Mesendoderm (in vitro differentiated cells): ENCODE measurements at places on chromosomes 7 and 10.
A peak's percentile ranks its signal among the peaks of the same experiment; 100 is the strongest.

GRCh38 chr10:123018531-123018930, 9.7 kb downstream of the ACADSB start:
- no peaks in the 10 kb centered on the region for H3K36me3 ChIP-seq
- H3K27me3 ChIP-seq, result no peaks in the 10 kb centered on the region
- no peak for DNase-seq
- no peak overlapping the region for H3K27ac ChIP-seq

GRCh38 chr10:30705625-30706149, 76.1 kb upstream of the LYZL2 start:
- peaks cover 4% of the 10 kb centered on the region for H3K4me1 ChIP-seq
- DNase-seq, result peak; percentile 24
- H3K4me3 ChIP-seq, result no peak overlapping the region
- no peaks in the 10 kb centered on the region for H3K27me3 ChIP-seq
- no peak overlapping the region for H3K27ac ChIP-seq

DNA sequence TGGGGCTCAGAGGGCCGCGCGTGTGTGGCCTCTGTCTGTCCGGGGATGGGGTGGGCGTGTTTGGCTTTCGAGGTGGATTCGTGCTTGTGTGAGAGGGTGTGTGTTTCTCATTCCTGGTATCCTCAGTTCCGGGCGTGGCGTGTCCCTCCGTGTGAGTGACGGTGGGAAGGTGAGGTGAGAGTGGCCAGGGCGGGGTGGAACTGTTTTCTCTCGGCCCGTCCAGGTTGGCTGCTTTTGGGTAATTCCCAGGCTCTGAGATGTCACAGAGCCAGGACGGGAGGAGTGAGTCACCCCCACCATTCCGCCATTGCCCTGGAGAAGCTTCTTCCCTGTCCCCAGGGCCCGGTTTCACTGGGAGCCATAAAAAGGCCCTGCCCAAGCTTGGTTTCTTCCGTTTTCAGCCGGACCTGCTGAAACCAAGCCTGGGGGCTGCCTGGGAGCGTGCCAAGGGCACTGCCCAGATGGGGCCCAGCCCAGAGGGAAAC, 21.3 kb upstream of the CLDN4 start:
- no peaks in the 10 kb centered on the region for H3K27me3 ChIP-seq
- H3K4me1 ChIP-seq, result no peaks in the 10 kb centered on the region
- H3K27ac ChIP-seq, result no peak overlapping the region
- no peak overlapping the region for H3K4me3 ChIP-seq
- no peak for DNase-seq

- no peaks in the 10 kb centered on the region for H3K27me3 ChIP-seq
- no peaks in the 10 kb centered on the region for H3K4me1 ChIP-seq
- DNase-seq, result no peak
- no peak overlapping the region for H3K4me3 ChIP-seq
Measured at GRCh38 chr10:62250594-62251198, 17.9 kb downstream of the RTKN2 start.

DNA sequence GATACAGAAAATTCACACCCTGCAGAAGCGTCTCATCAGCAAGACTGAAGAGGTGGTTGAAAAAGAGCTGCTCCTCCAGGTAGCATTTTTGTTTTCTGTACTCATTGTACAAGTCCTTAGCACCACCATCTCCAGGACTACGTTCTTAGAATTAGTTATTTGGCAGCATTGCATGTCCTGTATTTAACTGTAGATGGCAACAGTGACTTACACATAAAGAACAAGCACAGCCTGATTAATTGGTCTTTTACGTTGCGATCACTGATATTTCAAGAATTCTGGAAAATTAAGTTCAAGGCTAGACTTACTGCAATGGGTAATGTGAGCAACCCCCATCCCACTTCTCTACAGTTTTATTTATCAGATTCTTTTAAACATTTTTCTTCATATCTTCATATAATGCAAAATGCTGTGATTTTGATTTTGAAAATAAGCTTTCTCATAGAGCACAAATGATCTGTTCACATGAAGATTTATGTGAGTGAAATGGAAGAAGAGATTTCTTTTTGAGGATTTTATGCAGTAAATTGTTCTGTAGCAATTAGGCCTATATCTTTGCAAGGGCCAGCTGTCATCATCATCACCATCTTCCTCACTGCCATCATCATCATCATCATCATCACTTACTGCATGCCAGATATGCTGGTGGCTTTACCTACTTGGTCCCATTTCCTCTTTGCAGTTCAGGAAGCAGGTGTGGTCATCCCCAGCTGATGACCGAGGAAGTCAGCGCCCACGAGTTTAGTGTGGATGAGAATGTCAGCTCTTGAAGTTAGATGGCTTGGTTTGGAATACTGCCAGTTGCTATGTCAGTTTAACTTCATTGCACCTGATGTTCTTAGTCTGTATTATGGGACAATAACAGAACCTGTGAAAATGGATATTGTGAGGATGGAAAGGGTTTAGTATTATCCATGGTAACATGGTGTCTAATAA, 53.4 kb downstream of the CFAP58 start:
- H3K4me3 ChIP-seq, result no peak overlapping the region
- H3K27me3 ChIP-seq, result no peaks in the 10 kb centered on the region
- no peaks in the 10 kb centered on the region for H3K36me3 ChIP-seq
- DNase-seq, result peak; percentile 54

- H3K4me1 ChIP-seq, result no peaks in the 10 kb centered on the region
- no peak overlapping the region for H3K27ac ChIP-seq
- DNase-seq, result no peak
- H3K27me3 ChIP-seq, result no peaks in the 10 kb centered on the region
- no peaks in the 10 kb centered on the region for H3K36me3 ChIP-seq
Measured at GRCh38 chr7:102874966-102875365, 37.8 kb upstream of the LRRC17 start.

GRCh38 chr7:91343420-91343960, 79.3 kb downstream of the FZD1 start:
- no peaks in the 10 kb centered on the region for H3K36me3 ChIP-seq
- DNase-seq, result no peak
- no peak overlapping the region for H3K27ac ChIP-seq
- H3K4me3 ChIP-seq, result no peak overlapping the region

GRCh38 chr7:44463169-44463808, 27.2 kb downstream of the NUDCD3 start:
- H3K27ac ChIP-seq, result no peak overlapping the region
- no peaks in the 10 kb centered on the region for H3K4me1 ChIP-seq
- no peak overlapping the region for H3K4me3 ChIP-seq
- DNase-seq, result no peak
- peaks cover 2% of the 10 kb centered on the region for H3K36me3 ChIP-seq
- H3K27me3 ChIP-seq, result no peaks in the 10 kb centered on the region

- H3K36me3 ChIP-seq, result no peaks in the 10 kb centered on the region
- peak; percentile 71 for DNase-seq
- H3K27me3 ChIP-seq, result no peaks in the 10 kb centered on the region
- peaks cover 3% of the 10 kb centered on the region for H3K4me1 ChIP-seq
- peak overlapping the region; percentile 89 for H3K4me3 ChIP-seq
- peak overlapping the region; percentile 99 for H3K27ac ChIP-seq
Measured at GRCh38 chr10:35127289-35127891, 744 bp downstream of the CREM start.

DNA sequence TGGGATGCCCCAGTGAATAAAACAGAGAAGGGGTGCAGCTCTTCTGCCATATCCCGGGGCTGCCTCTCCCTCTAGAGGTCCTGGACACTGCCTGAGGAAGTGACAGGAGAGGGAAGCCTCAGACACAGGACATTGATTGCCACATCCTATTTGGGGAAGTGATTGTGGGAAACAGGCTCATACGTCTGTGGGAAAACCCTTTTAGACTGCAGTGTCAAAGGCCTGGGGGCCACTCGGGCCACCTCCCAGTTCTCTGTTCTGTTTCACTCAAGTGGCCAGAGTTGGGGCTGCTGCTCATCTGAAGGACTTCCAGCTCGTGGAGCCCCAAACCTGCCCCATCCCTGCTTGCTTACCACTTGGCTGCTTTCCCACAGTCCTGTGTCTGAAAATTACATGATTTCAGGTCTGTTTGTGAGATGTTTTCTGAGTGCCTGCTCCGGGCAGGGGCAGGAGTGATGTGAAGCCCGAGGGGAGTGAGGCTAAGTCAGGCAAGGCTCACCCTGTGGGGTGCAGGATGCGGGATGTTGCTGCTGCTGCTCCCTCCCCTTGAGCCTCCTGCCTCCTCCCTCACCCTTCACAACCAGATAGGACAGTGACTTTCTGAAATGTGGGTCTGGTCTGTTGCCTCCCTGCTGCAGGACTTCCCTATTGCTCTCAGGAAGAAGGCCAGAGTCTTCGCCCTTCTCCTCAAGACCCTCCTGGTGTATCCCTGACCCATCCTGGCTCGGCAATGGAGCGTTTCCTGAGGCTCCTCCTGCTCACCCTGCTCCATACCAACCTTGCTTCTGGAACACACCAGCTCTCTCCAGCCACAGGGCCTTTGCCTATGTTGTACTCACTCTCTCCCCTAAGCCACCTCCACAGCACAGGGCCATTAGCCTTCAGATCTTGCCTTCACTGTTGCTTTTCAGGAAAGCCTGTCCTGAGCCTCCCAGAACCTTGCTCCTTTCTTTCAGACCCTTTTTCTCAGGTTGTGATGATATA, 58.4 kb downstream of the NEURL1 start:
- no peaks in the 10 kb centered on the region for H3K36me3 ChIP-seq
- no peak for DNase-seq
- H3K27me3 ChIP-seq, result peaks cover 2% of the 10 kb centered on the region
- no peak overlapping the region for H3K4me3 ChIP-seq

GRCh38 chr10:126375926-126376554, 12.2 kb downstream of the ADAM12 start:
- DNase-seq, result no peak
- H3K4me3 ChIP-seq, result no peak overlapping the region
- no peaks in the 10 kb centered on the region for H3K27me3 ChIP-seq
- H3K27ac ChIP-seq, result no peak overlapping the region
- no peaks in the 10 kb centered on the region for H3K36me3 ChIP-seq

- H3K27ac ChIP-seq, result no peak overlapping the region
- H3K27me3 ChIP-seq, result no peaks in the 10 kb centered on the region
- H3K36me3 ChIP-seq, result no peaks in the 10 kb centered on the region
- DNase-seq, result no peak
Measured at GRCh38 chr10:107540981-107541380, 376.5 kb upstream of the SORCS1 start.

- H3K27ac ChIP-seq, result no peak overlapping the region
- no peak for DNase-seq
- H3K4me3 ChIP-seq, result no peak overlapping the region
- no peaks in the 10 kb centered on the region for H3K36me3 ChIP-seq
- H3K4me1 ChIP-seq, result no peaks in the 10 kb centered on the region
Measured at GRCh38 chr10:83919187-83919586, 220.1 kb upstream of the GHITM start.

- H3K4me3 ChIP-seq, result no peak overlapping the region
- H3K27ac ChIP-seq, result no peak overlapping the region
- no peak for DNase-seq
Measured at GRCh38 chr10:101686133-101686925, 8.6 kb downstream of the FBXW4 start.

- no peaks in the 10 kb centered on the region for H3K4me1 ChIP-seq
- H3K27ac ChIP-seq, result no peak overlapping the region
- H3K4me3 ChIP-seq, result no peak overlapping the region
- H3K27me3 ChIP-seq, result no peaks in the 10 kb centered on the region
- DNase-seq, result no peak
Measured at GRCh38 chr7:41339913-41340676, 362.8 kb downstream of the INHBA start.

DNA sequence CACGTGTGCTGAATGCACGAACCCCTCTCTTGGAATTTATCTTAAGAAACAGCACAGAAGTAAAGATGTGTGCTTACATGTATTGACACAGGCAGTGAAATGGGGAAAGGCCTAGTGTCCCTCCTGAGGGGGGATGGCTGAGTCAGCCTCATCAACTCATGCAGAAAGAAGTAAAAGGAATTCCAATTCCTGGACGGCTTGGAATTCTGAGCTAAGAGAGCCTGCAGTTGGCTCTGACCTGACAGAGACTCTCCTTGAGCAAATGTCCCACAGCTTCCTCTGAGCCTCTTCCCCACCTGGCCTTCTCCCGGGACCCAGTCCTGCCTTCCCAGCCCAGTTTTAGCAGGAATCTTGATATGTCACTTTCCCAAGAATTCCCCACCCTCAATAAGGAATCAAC, 542.4 kb upstream of the ADARB2 start:
- no peaks in the 10 kb centered on the region for H3K27me3 ChIP-seq
- H3K27ac ChIP-seq, result no peak overlapping the region
- peak; percentile 44 for DNase-seq
- H3K4me3 ChIP-seq, result no peak overlapping the region
- H3K36me3 ChIP-seq, result no peaks in the 10 kb centered on the region
- no peaks in the 10 kb centered on the region for H3K4me1 ChIP-seq

GRCh38 chr10:46550076-46550790, 6.2 kb downstream of the GPRIN2 start:
- no peaks in the 10 kb centered on the region for H3K36me3 ChIP-seq
- H3K27me3 ChIP-seq, result no peaks in the 10 kb centered on the region
- peaks cover under 1% of the 10 kb centered on the region for H3K4me1 ChIP-seq

DNA sequence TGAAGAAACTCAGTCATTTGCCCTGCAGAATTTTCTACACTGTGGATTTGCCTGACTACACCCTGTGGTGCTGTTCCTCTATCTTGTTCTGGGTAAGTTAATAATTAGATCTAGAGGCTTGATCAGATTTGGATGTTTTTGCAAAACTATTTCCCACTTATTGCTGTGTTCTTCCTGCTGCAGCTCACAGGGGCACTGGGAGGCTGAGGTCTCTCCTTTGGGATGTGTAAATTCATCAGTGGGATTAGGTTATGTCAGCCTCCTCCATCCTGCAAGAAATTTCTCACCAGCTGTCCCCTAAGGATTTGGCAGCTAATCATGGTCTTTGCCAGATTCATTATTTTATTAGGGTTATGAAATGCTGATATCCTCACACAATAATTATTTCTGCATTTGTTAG, 148.1 kb upstream of the ZNF32 start:
- no peak overlapping the region for H3K27ac ChIP-seq
- no peaks in the 10 kb centered on the region for H3K4me1 ChIP-seq
- no peak for DNase-seq
- H3K36me3 ChIP-seq, result no peaks in the 10 kb centered on the region

DNA sequence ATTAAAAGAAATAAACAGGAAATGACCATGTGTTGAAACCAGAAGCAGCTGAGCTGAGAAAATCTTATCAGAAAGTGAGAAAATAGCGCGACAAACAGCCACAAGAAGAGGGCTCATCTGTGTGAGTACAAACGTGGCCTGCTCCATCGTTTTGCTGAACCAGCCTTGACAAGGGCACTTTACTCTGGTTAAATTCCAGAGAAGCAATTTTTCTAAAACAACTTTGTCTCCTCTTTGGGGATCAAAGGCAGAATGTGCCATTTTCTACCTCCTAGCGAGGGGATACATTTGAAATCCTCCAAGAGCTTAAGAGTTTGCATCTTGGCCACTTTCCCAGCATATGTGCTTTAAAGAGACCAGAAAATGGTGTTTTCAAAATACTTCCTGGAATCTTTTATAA, 51.3 kb upstream of the VIPR2 start:
- no peak overlapping the region for H3K27ac ChIP-seq
- no peaks in the 10 kb centered on the region for H3K4me1 ChIP-seq
- no peak overlapping the region for H3K4me3 ChIP-seq
- H3K27me3 ChIP-seq, result no peaks in the 10 kb centered on the region
- DNase-seq, result no peak
- no peaks in the 10 kb centered on the region for H3K36me3 ChIP-seq
